ENCODE measurements at places on chromosomes 1 and 21. TPM values are rescaled to one million over a fixed set of nuclear protein-coding genes. Genes with fewer than 3 reads are reported as not detected.

GIPC2 gene
- total RNA-seq: 2.9 TPM

SYPL2 gene
- 1.5 TPM for total RNA-seq

DNA sequence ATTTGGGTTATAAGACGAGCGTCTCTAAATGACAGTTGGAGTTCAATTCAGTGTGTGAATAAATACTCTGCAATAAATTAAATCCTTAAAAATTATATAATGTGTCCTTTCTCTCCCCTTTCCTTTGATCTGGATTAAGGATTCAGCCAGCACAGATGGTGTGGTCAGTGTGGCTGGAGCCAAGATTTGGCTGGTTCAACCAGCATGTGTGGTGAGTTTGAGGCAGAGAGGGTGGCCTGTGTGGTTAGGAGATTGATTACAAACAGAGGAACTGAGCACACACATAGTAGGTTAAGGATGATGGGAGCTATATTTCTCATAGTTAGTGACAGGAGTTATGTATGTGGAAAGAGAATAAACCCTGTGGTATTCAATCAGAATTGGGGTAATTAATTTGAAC, 14.2 kb upstream of the AMIGO1 start:
- H3K27ac ChIP-seq: no peak overlapping the region
- H3K4me1 ChIP-seq: no peaks in the 10 kb centered on the region
- no peak overlapping the region for H3K4me3 ChIP-seq
- DNase-seq: no peak

- H3K4me1 ChIP-seq: no peaks in the 10 kb centered on the region
- no peak overlapping the region for H3K27ac ChIP-seq
- no peak overlapping the region for H3K4me3 ChIP-seq
- DNase-seq: no peak
These were observed 101.4 kb upstream of the RGS1 start for GRCh38 chr1:192474080-192474683.

DNA sequence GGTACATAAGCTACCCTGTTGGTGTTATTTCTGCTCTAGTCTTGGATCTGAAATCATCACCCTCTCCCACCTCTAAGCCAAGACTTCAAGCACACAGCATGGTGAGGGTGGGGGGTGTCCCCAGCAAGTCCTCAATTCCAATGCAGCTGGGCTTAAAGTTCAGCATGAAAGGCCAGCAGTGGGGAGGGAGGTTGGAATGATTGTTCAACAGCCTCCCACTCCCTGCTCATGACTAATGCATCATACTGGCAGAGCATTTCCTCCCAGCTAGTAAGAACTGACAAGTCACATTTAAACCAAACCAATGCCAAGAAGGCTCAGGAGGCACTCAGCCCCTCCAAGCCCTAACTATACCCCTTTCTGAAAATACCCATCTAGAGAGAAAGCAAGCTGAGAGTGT, 50.1 kb downstream of the TIAM1 start:
- H3K27me3 ChIP-seq: no peaks in the 10 kb centered on the region
- no peaks in the 10 kb centered on the region for H3K4me1 ChIP-seq
- no peaks in the 10 kb centered on the region for H3K36me3 ChIP-seq
- H3K27ac ChIP-seq: no peak overlapping the region

DNA sequence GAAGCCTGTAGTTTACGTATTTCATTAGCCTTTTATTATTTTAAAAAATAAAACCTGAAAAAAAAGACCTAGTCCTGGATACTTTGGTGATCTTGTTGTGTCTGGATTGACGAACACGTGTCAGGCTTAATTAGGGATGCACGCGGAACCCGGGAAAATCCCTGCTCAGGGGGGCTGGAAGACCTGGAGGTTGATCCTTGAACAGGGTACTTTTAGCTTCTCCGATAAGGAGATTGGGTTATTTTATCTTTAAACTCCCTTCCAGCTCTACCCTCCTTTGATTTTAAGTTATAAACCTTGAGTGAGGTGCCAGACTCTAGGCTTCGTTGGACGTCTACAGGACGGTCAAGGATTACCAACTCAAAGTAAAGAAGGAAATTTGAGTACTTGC, 552 bp upstream of the ZNF691 start:
- H3K4me3 ChIP-seq: peak overlapping the region; percentile 98
- no peak for DNase-seq
- H3K27ac ChIP-seq: peak overlapping the region; percentile 85
- no peaks in the 10 kb centered on the region for H3K27me3 ChIP-seq
- H3K4me1 ChIP-seq: peaks cover 22% of the 10 kb centered on the region

- H3K36me3 ChIP-seq: no peaks in the 10 kb centered on the region
- no peak overlapping the region for H3K4me3 ChIP-seq
- H3K4me1 ChIP-seq: peaks cover 21% of the 10 kb centered on the region
- no peak for DNase-seq
- no peak overlapping the region for H3K27ac ChIP-seq
These were observed 6.0 kb downstream of the RAVER2 start for GRCh38 chr1:64750875-64751274.

DNA sequence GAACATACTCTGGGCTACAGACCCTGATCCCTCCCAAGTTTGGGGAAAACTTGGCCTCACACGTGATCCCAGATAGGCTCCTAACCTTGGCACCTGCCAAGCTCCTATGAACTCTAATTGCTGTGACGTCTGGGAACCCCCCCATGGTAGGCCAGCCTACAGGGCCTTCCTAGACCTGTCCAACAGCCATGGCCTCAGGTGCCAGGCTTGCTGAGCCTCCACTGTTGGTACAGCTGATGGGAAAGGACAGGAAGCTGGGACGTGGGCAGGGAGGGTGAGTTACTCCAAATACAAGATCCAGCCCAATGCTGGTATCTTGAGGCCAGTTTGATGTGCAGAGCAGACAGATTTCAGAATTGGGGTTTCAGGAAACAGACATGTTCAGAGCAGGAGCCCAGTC, 19.1 kb downstream of the SMIM12 start:
- no peak overlapping the region for H3K27ac ChIP-seq
- DNase-seq: no peak
- no peaks in the 10 kb centered on the region for H3K27me3 ChIP-seq

DNA sequence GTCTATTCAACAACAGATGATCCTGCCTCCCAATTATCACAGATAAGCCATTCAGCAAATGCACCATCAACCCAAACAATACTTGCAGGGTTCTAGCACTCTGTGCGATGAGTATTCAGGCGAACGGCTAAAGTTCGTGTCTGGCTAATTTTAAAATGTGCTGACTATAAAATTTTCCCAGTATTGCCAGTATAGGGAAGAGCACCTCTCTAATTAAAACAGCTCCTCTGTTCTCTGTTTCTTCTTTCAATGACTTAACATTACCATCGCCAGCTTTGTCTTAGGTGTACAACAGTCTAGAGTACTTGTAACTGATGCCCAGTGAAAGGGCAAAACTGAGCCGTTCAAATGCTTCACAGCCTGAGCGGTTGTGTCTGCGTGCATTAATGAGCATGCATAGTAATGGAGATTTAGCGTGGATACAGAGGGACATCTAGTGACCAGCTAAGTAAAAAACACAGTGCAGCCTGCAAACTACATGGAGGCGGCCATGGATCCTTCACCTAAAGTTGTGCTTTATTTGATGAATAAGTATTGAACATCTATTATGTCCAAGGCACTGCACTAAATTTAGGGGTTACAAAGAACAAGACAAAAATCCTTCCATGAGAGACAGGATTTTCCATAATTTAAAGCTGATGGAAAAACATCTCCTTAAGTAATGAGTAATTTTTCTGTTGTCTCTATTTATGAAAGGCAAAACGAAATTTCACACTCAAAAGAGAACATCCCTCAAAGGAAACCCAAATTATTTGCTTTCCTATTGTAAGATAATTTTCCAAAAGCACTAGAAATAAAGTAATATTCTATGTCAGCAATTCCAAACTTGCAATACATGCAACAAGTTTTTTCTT, 120.0 kb downstream of the SETD4 start:
- no peak for DNase-seq
- no peak overlapping the region for H3K4me3 ChIP-seq
- no peaks in the 10 kb centered on the region for H3K4me1 ChIP-seq
- H3K27me3 ChIP-seq: no peaks in the 10 kb centered on the region
- no peak overlapping the region for H3K27ac ChIP-seq
- no peaks in the 10 kb centered on the region for H3K36me3 ChIP-seq

DNA sequence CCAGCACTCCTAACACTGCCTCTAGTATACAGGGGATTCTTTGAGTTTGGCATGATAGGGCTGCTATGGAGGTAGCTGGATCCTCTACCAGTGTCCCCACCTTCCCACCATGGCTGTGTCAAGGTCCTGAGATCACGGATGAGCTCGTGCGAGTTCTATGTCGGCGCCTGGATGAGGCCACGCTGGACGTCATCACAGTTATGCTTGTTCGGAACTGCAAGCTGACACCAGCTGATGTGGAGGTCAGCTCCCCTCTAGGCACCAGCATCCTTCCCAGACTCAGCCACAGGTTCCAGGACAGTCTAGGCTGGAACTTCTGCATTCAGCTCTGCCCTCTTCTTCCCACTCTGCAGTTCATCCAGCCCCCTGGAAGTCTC, 15.2 kb downstream of the HYI start:
- peaks cover 97% of the 10 kb centered on the region for H3K36me3 ChIP-seq
- DNase-seq: no peak
- H3K4me1 ChIP-seq: peaks cover 17% of the 10 kb centered on the region
- no peak overlapping the region for H3K4me3 ChIP-seq
- no peaks in the 10 kb centered on the region for H3K27me3 ChIP-seq

- H3K4me1 ChIP-seq: peaks cover 4% of the 10 kb centered on the region
- H3K4me3 ChIP-seq: no peak within 1 kb of the TSS
- peaks cover 36% of the 10 kb centered on the region for H3K36me3 ChIP-seq
- DNase-seq: no peak
- H3K27ac ChIP-seq: no peak within 1 kb of the TSS
These were observed at the start of gene NPPA for GRCh38 chr1:11847667-11848372. Gene NPPA (minus strand): TSS chr1:11847783. CDS start chr1:11847684, 99 bp downstream.

- H3K4me1 ChIP-seq: no peaks in the 10 kb centered on the region
- H3K27ac ChIP-seq: no peak overlapping the region
- H3K36me3 ChIP-seq: no peaks in the 10 kb centered on the region
- H3K27me3 ChIP-seq: no peaks in the 10 kb centered on the region
- H3K4me3 ChIP-seq: no peak overlapping the region
These were observed 15.8 kb upstream of the SDHB start for GRCh38 chr1:17069452-17070162.

DNA sequence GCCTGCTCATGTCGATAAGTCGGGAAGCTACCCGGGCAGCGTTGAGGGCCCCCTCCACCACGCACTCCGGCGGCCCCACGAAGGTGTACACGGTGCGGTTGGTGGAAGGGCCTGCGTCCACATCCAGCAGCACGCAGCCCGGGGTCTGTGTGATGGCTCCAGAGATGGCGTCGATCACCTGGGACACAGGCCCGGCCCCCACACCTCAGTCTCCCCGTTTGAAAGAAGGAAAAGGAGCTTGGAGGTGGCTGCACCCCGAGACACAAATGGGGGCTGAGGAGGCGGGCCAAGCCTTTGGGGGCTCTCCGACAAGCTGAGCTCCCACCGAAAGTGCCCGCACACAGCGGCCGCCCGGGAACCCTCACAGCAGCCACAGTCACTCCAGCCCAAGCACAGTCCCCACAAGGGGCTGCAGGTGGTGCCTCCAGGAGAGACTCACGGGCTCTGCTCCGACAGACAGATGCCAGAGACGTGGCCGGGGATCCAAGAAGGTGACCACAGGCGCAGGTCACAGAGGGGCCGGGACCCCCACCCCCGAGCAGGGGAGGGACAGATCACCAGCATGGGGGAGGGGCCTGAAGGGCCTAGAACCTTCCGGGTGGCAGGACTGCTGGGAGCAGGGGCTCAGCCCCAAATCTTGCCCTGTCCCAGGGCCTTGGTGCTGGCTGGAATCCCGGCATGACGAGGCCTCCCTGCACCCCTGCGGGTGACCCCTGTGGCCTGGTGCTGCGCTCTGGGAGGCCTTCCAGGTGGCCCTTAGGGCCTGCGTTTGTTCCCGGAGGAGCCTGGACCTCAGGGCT, 1.0 kb downstream of the FTCD start:
- no peaks in the 10 kb centered on the region for H3K36me3 ChIP-seq
- peaks cover 11% of the 10 kb centered on the region for H3K4me1 ChIP-seq
- no peak overlapping the region for H3K4me3 ChIP-seq
- no peaks in the 10 kb centered on the region for H3K27me3 ChIP-seq

DNA sequence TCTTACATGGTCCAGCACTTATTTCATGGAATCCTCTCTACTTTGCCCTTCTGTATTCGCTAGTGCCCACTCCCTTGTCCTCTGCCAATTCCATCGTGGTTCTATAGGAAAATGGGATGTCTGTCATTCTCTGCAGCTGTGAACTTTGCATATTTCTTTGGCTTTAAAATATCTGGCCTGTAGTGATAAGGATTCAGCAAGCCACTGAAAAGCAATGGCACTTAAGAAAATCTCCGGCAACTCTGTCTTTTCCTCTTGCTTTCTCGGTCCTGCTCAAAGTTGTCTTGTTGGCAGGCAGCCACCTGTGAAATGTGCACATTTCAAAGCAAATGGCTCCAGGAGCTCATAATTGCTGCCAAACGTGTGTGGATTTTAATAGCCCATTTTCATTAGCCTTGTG, 91.8 kb downstream of the CHD1L start:
- no peak for DNase-seq
- no peak overlapping the region for H3K27ac ChIP-seq
- no peak overlapping the region for H3K4me3 ChIP-seq
- no peaks in the 10 kb centered on the region for H3K36me3 ChIP-seq
- H3K4me1 ChIP-seq: no peaks in the 10 kb centered on the region

- H3K4me1 ChIP-seq: no peaks in the 10 kb centered on the region
- no peaks in the 10 kb centered on the region for H3K27me3 ChIP-seq
- no peaks in the 10 kb centered on the region for H3K36me3 ChIP-seq
These were observed 48.1 kb upstream of the BACE2 start for GRCh38 chr21:41119901-41120300.

GRCh38 chr1:9874959-9875635, 35.0 kb downstream of the CTNNBIP1 start:
- no peak overlapping the region for H3K27ac ChIP-seq
- peak; percentile 73 for DNase-seq
- H3K4me3 ChIP-seq: no peak overlapping the region
- H3K4me1 ChIP-seq: peaks cover 12% of the 10 kb centered on the region
- peaks cover 19% of the 10 kb centered on the region for H3K36me3 ChIP-seq

DNA sequence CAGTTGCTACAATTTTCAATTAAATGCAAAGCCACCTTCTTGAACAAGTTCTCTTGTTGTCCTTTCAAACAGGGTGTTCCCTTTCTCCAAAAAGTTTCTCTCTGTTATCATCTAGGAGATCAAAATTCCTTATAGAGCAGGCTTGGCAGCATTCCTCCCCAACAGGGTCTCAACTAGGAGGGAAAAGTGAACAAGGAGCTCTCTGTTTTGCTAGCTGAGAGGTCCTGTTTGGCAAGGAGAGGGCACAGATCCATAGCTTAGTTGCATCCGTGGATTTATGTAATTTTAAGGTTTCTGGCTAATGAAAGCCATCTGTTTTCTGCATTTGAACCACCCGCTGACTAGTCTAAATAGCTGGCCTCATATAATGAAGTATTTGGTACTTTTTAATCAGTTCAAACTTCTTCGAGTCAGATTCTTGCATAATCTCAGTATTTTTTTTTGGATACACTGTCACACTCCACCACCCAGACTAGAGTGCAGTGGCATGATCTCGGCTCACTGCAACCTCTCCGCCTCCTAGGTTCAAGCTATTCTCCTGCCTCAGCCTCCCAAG, 54.0 kb downstream of the APP start:
- H3K27me3 ChIP-seq: no peaks in the 10 kb centered on the region
- H3K36me3 ChIP-seq: no peaks in the 10 kb centered on the region
- no peak overlapping the region for H3K4me3 ChIP-seq
- H3K4me1 ChIP-seq: peaks cover 31% of the 10 kb centered on the region
- no peak overlapping the region for H3K27ac ChIP-seq

Data from lower lobe of right lung (tissue), 2 donors.